ENCODE measurements at places on chromosomes 13 and 19.

DNA sequence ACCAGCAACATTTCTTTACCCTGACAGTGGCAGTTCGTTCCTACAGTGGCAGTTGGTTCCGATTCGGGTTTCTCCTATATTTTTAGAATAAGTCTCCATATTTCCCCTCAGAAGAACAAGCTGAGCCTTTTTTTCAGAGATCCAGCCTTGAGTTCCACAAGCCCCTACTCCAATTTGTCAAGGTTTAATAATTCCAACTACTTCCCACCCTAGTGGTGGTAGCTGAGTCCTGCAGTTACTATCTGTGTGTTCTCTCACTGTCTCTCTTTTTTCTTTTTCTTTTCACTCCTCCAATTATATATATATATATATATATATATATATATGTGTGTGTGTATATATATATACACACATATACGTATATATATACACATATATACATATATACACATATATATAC is 1347.3 kb downstream of the PCDH9 start:
- no peak for DNase-seq

- no peak for DNase-seq
These were observed 823 bp downstream of the DOCK6 start for GRCh38 chr19:11261431-11261970.

DNA sequence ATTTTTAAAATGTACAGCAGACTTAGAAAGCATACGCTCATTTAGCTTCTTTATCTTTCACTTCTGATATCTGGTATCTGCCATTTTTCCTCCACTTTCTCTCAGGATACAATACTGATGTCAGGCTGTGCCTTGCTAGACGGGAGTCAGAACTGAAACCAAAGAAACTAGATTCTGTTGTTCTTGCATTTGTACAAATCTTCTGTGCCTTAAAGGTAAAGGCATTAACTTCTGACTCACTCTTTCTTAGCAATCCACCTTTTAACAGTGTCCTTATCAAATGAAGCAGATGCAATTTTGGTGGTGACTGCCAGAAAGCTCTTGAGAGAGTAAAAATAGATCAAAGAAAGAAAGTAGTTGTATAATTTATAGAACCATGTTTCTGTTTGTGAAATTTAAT is 370.4 kb downstream of the PCDH20 start:
- DNase-seq: no peak

DNA sequence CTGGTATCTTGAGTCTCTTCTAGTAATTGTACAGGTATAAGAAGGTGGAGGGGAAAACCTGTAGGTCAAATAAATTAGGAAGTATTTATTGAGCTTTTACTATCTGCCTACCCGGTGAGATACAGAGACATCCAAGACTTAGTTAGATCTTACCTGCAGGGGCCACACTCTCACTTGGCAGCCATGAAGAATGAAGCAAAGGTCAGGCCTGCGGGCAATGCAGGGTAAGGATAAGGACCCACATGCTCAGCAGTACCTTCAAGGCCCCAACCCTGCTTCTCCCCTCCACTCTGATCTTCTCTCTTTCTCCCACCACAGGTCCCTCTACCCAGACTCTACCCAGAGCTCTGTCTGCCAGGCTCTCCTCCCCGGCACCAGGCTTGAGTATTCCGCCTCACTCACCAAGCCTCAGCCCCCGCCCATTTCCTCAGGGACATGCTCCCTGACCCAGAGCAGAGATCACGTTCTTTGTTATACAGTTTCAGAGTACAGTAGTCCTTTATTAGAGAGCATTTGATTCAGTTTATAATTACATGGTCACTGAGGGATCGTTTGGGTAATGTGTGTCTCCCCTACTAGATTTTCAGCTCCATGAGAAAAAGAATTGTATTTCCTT is 18.9 kb upstream of the CLDN10 start:
- DNase-seq: no peak

GRCh38 chr19:33090179-33090578 is 9.2 kb downstream of the GPATCH1 start:
- no peak for DNase-seq

GRCh38 chr19:43639519-43640423 is at the start of gene CADM4:
TSS of gene CADM4 (minus strand) at chr19:43639850. CDS start at chr19:43639790, 60 bp downstream.
- DNase-seq: no peak

DNA sequence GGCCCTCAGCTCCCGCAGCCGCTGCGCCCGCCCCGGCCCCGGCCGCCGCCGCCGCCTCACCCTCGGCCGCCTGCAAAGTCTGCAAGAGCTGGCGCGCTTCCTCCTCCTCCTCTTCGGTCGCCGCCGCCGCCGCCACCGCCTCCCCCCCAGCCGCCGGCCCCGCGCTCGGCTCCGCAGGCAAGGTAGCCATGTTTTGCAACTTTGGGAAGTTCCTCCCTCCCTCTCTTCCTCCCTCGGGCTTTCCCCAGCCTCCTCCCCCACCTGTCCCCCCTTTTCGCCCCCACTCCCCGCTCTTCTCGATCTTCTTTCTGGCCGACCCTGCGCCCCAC is 433 bp downstream of the SIX5 start:
- peak; percentile 27 for DNase-seq

Measured in activated CD4-positive, alpha-beta T cell treated with anti-CD3 and anti-CD28 coated beads, Interleukin-2, Interleukin-4, amounts not matched to agents 100 ng/mL and 50 ng/mL, durations not matched to agents 16 hours and 8 hours (primary cell).